ENCODE measurements at places on chromosomes 6 and 20.

DNA sequence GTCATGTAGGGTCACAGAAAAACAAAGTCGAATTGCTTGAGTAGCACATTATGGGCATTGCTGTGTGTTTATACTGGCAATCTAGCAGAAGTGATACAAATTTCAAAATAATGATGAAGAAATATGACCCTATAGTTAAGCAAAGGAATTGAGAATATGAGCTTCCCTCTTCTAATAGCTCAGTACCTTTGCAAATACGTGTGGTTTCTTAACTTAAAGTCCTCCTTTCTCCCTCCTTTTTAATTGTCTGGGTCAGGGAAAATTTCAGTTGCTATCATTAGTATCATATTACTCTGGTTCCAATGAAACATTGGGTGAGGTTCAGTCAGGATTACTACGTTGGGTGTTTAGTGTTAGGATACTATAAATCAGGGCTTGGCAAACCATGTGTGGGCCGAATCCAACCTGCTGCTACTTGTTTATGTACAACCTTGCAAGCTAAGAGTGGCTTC is 166.8 kb upstream of the CARMIL1 start:
- DNase-seq = no peak

- DNase-seq = no peak
Measured at GRCh38 chr6:166996406-166996805, 2.8 kb upstream of the CEP43 start.

- DNase-seq = no peak
Measured at GRCh38 chr6:39561536-39562266, 163.5 kb downstream of the KIF6 start.

GRCh38 chr6:89542866-89543265 is 95.7 kb downstream of the LYRM2 start:
- no peak for DNase-seq

DNA sequence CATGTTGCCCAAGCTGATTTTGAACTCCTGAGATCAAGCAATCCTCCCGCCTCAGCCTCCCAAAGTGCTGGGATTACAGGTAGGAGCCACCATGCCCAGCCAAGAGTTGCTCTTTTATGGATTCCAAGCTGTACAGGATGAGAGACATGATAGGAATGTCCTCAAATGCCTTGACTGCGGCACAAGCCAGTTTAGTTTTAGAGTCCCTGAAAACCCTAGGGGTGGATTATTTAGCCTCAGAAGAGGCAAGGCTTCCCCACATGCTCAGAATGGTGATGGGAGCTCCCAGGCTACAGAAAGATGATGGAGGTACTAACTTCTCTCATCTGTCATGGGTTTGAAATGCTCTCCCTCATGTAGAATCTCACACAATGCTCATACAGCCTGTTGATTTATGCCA is 280.5 kb upstream of the PRND start:
- no peak for DNase-seq

DNA sequence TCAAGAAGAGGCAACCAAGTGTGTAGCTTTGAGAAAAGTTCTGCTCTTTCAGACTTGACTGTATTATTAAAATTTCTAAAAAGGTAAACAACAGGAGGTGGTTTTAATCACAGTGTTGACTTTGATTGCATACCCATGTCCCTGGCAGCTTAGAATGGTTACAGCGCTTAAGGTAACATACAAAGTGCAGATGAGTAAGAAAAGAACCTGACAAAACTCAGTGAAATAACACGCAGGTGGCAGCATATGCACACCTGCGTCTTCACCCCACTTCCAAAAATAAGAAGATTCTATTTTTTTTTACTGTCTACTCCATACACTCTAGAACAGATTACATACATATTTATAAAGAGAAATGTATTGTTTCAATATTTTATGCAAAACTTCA is 233.5 kb downstream of the GMPR start:
- DNase-seq = no peak

GRCh38 chr20:41135187-41135887 is 2.0 kb upstream of the PLCG1 start:
- no peak for DNase-seq
